Right atrium auricular region (tissue), 2 donors: ENCODE measurements at places on chromosomes 7 and 10. TPM values are rescaled to one million over a fixed set of nuclear protein-coding genes. Genes with fewer than 3 reads are reported as not detected.

GRCh38 chr10:99530108-99531025 is 2.4 kb upstream of the NKX2-3 start:
- no peak for DNase-seq

DNA sequence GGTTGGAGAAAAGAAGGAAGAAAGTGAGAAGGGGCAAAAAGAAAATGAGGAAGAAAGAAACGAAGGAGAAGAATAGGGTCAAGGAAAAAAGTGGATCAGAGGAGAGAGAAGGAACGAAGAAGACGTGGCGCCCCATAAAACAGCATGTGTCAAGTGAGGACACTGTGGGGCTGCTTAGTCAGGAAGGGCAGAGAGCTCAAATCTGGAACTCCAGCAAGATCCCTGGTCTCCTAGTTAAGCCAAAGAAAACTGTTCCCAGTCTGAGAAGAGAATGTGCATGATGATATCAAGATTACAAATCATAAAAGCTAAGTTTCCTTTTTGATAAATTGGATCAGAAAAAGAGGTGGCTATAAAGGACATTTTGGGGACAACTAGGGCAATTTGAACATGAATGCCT is 33.0 kb downstream of the CREB3L2 start:
- no peak for DNase-seq

- no peak for DNase-seq
Measured at GRCh38 chr7:158733775-158734494, 29.3 kb upstream of the NCAPG2 start.

DNA sequence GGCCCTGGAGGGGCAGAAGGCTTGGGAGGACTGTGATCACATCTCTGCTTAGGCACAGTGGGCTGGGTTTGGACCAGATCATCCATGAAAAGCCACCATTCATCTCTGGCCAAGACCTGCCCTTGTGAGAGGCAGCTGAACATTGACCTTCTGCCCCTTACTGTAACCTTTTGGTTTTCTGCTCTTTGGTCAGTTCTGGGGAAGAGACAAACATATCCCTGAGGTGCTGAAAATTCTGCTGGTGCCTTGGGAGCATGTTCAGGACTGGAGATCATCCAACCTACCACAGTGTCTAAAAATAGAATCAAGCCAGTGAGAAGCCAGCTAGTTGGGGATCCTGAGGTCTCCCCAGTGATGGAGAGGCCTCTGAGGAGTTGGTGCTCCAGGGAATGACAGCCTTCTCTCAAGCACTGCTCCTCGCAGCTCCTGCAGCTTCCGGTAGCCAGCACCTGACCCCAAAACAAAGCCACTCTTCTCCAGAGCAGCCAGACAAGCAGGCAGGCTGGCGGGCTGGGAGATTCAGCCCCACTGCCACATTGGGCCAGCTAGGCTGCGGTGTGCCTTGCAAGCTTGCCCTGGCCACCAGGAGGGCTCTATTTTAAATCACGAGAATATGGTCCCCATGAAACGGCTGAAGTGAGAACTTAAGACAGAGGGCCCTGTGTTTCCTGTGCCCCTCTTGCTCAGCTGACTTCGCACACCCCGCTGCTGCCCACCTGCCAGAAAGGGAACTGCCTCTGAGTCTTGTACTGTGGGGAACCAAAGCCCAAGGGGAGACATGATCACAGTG is 37.8 kb upstream of the UBE2H start:
- no peak for DNase-seq

GRCh38 chr10:103452506-103453230 is 498 bp upstream of the CALHM2 start:
- no peak for DNase-seq

- no peak for DNase-seq
Measured at GRCh38 chr10:62457598-62457997, 83.4 kb downstream of the ZNF365 start.

Gene NPC1L1
- not detected for total RNA-seq

GRCh38 chr7:149493366-149493765 is 4.2 kb downstream of the ZNF746 start:
- DNase-seq, result no peak
